Putamen (tissue), 1 donor: ENCODE measurements at places on chromosomes 7 and 10.

- DNase-seq = no peak
These were observed 5.5 kb upstream of the VGF start for GRCh38 chr7:101170617-101171441.

DNA sequence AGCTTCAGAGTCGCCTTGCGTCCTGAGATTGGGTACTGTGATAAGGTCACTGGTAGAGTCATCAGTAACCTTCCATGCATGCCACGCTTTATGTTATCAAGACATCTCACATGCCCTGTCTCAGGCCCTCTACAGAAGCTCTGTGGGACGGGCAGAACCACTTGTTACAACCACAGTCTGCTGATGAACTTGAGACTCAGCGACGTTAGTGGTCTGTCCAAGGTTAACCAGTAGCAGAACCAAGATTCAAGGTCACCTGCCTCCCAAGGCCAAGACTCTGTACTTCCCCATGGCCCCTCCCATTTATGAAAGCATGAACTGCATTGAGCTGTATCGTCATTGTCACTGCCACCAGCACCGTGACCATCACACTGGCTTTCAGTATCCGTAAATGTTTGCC, 15.0 kb downstream of the IQCE start:
- DNase-seq = no peak

- DNase-seq = peak; percentile 74
These were observed 62.5 kb downstream of the PIK3CG start for GRCh38 chr7:106927536-106927935.

GRCh38 chr7:36390199-36391090, 783 bp downstream of the ANLN start:
- no peak for DNase-seq

- DNase-seq = no peak
These were observed 111.9 kb downstream of the USP6NL start for GRCh38 chr10:11499425-11500071.

- DNase-seq = no peak
These were observed 31.9 kb downstream of the RSBN1L start for GRCh38 chr7:77727936-77728701.

DNA sequence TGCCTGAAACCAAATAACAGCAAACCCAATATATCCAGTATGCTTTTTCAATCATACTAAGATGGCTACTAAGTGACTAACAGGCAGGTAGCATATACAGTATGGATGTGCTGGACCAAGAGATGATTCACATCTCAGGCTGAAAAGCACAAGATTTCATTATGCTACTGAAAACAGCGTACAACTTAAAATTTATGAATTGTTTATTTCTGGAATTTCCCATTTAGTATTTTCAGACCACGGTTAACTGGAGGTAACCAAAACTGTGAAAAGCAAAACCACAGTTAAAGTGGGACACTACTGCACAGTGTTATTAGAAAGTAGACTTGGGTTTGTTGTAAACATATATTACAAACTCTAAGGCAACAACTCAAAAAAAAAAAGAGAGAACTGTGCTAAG, 91.5 kb downstream of the KMT2C start:
- DNase-seq = no peak
